ENCODE measurements at places on chromosomes 7 and 10.

- DNase-seq, result no peak
- H3K27me3 ChIP-seq, result no peaks in the 10 kb centered on the region
- H3K27ac ChIP-seq, result no peak overlapping the region
Observed at GRCh38 chr10:124172181-124172916, 79.0 kb upstream of the CHST15 start.

- H3K27me3 ChIP-seq, result no peaks in the 10 kb centered on the region
- peak overlapping the region; percentile 79 for H3K4me3 ChIP-seq
- no peaks in the 10 kb centered on the region for H3K36me3 ChIP-seq
Observed at GRCh38 chr7:99325001-99325493, 651 bp upstream of the ARPC1A start.

GRCh38 chr10:17474595-17475323, 20.4 kb upstream of the ST8SIA6 start:
- no peak overlapping the region for H3K4me3 ChIP-seq
- H3K27ac ChIP-seq, result no peak overlapping the region
- DNase-seq, result no peak

DNA sequence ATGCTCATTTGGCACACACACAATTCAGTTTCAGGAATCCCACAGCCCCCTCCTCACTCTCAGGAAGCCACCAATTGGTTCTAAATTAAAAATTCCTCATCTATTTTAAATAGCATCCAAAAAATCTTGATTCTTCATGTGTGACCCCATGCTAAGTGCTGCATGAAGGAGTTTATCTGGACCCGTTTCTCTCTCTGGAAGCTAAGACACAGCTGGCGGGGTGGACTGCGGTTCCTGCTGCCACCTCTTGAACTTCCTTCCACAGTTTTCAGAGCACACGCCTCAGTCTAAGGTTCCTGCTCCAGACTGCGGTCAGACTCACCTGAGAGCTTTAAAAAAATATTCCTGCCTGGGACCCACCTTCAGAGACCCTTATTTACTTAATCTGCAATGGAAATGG, 34.5 kb downstream of the LYZL1 start:
- no peaks in the 10 kb centered on the region for H3K36me3 ChIP-seq
- peaks cover 78% of the 10 kb centered on the region for H3K4me1 ChIP-seq
- H3K27ac ChIP-seq, result peak overlapping the region; percentile 77

DNA sequence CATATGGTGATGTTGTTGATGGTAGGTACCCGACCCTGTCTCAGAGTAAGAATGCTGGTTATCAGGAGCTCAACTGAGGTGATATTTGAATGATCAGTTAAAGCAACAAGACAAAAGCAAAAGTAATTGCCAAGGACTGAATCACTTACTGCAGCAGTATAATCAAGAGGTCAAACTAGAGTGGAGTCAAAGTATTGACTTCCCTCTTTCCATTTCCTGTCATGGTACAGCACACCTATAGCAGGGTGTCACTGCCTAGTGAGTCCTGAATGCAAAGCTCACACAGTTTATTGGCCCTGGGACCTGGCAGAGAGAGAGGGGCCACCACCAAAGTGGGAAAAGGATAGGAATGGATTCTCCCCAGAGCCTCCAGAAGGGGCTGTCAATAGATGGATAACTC, 886.1 kb upstream of the SORCS1 start:
- H3K4me1 ChIP-seq, result no peaks in the 10 kb centered on the region
- H3K27me3 ChIP-seq, result no peaks in the 10 kb centered on the region
- H3K27ac ChIP-seq, result no peak overlapping the region
- H3K4me3 ChIP-seq, result no peak overlapping the region
- DNase-seq, result no peak

DNA sequence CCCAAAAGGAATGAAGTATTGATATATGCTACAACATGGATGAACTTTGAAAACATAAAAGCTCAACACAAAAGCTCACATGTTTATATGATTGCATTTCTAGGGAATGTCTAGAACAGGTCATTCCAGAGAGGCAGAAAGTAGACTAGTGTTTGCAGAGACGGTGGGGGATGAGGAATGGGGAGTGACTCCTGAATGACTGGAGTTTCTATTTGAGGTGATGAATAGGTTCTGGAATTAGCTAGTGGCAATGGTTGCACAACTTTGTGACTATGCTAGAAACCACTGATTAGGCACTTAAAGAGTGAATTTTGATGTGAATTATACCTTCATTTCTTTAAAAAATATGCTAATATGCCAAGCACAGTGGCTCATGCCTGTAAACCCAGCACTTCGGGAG, 6.9 kb downstream of the KPNA7 start:
- H3K4me3 ChIP-seq, result no peak overlapping the region
- no peaks in the 10 kb centered on the region for H3K27me3 ChIP-seq
- H3K4me1 ChIP-seq, result no peaks in the 10 kb centered on the region
- DNase-seq, result no peak
- H3K27ac ChIP-seq, result no peak overlapping the region

GRCh38 chr10:115772606-115773005, 500.4 kb downstream of the GFRA1 start:
- H3K27me3 ChIP-seq, result no peaks in the 10 kb centered on the region
- H3K36me3 ChIP-seq, result no peaks in the 10 kb centered on the region
- no peak overlapping the region for H3K27ac ChIP-seq
- no peak for DNase-seq

GRCh38 chr7:151754688-151755130, 122.2 kb downstream of the PRKAG2 start:
- DNase-seq, result no peak
- H3K4me3 ChIP-seq, result no peak overlapping the region
- H3K27ac ChIP-seq, result peak overlapping the region; percentile 2

Data from liver (tissue), 10 donors.